ENCODE measurements at places on chromosomes 13 and 19. TPM values are rescaled to one million over a fixed set of nuclear protein-coding genes. Genes with fewer than 3 reads are reported as not detected.
A peak's percentile ranks its signal among the peaks of the same experiment; 100 is the strongest.

CGB5 gene
- total RNA-seq, result not detected

APOC1 gene
- 2,861 TPM for total RNA-seq

ZNF709 gene
- 2.9 TPM for total RNA-seq

ZNF584 gene
- 12.5 TPM for total RNA-seq

OVOL3 gene
- not detected for total RNA-seq

DNA sequence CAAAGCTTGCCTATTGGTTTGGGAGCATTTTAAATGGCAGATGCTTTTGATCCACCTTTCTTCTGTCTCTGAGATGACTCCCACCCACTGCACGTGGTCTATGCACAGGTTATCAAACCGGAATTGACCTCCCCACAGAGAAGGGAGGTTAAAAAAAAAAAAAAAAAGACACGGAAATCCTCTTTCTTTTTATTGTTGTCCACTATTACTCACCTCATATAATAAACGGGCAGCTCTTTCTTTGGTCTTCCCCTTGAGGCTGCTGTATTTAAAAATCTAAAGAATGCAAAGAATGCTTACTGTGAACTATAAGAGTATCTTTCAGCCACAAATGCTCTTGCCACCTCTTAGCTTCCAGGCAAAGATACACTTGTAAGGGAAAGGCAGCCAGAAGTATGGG is 329.7 kb downstream of the NDFIP2 start:
- no peaks in the 10 kb centered on the region for H3K36me3 ChIP-seq
- no peaks in the 10 kb centered on the region for H3K4me1 ChIP-seq
- no peak overlapping the region for H3K27ac ChIP-seq
- no peak overlapping the region for H3K4me3 ChIP-seq
- no peaks in the 10 kb centered on the region for H3K27me3 ChIP-seq
- DNase-seq, result no peak

DNA sequence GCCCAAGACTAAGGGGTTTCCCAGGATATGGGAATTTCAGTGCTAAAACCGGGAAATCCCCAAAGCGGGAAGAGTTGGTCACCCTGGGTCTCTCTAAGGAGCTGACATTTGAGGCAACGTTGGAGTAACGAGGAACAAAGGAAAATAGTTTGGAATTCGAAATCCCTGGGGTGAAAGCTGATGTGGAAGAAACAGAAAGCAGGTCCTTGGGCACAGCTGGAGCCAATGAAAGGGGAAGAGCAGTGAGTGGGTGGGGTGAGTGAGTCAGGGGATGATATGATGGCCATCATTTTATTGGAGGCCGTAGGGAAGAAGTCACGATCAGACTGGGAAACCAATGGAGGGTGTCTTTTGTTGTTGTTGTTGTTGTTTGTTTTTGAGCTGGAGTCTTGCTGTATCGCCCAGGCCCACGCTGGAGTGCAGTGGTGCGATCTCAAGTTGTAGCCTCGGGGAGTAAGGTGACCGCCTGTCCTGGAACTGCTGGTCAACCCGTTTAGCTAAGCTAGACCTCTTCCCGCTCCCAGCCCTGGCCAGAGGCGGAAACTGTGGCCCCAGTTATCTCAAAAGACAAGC is 3.4 kb upstream of the RFX2 start:
- no peaks in the 10 kb centered on the region for H3K27me3 ChIP-seq
- H3K4me1 ChIP-seq, result peaks cover 10% of the 10 kb centered on the region
- no peaks in the 10 kb centered on the region for H3K36me3 ChIP-seq
- no peak for DNase-seq

GRCh38 chr13:50671497-50671850 is 172.0 kb downstream of the DLEU7 start:
- no peaks in the 10 kb centered on the region for H3K27me3 ChIP-seq
- no peaks in the 10 kb centered on the region for H3K36me3 ChIP-seq
- peaks cover 25% of the 10 kb centered on the region for H3K4me1 ChIP-seq
- no peak overlapping the region for H3K4me3 ChIP-seq

- H3K4me1 ChIP-seq, result peaks cover 14% of the 10 kb centered on the region
- no peak overlapping the region for H3K4me3 ChIP-seq
- no peaks in the 10 kb centered on the region for H3K36me3 ChIP-seq
- no peak overlapping the region for H3K27ac ChIP-seq
- no peaks in the 10 kb centered on the region for H3K27me3 ChIP-seq
These were observed 24.9 kb upstream of the DPP9 start for GRCh38 chr19:4748589-4748988.

PLK5 gene
- not detected for total RNA-seq

- DNase-seq, result no peak
- no peak overlapping the region for H3K4me3 ChIP-seq
- H3K36me3 ChIP-seq, result no peaks in the 10 kb centered on the region
- H3K27ac ChIP-seq, result no peak overlapping the region
- no peaks in the 10 kb centered on the region for H3K27me3 ChIP-seq
These were observed 16.3 kb upstream of the GPR183 start for GRCh38 chr13:99323488-99323887.

IGFL3 gene
- total RNA-seq, result not detected

GRCh38 chr19:56367829-56368711 is 25.3 kb downstream of the ZNF582 start:
- H3K36me3 ChIP-seq, result peaks cover 4% of the 10 kb centered on the region
- no peaks in the 10 kb centered on the region for H3K27me3 ChIP-seq
- H3K4me3 ChIP-seq, result no peak overlapping the region
- peak overlapping the region; percentile 64 for H3K27ac ChIP-seq

DNA sequence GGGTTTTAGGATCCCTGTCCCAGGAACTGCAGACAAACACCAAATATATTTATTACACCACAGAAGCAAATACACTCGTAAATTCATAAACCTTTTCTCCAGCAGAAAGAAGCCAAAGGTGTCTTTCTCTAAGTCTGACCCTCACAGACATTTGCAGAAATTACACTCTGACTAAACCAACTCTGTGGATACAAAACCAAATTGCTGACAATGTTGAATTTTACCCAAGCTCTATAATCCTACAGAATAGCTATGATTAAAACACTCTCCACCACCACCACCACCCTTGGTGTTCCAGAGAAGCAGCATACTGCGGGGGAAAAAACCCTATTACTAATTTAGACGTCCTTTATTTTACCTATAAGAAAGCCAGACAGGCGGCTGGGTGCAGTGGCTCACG is 5.2 kb downstream of the ZNF564 start:
- no peak overlapping the region for H3K4me3 ChIP-seq
- peaks cover 13% of the 10 kb centered on the region for H3K4me1 ChIP-seq
- no peak overlapping the region for H3K27ac ChIP-seq
- H3K27me3 ChIP-seq, result no peaks in the 10 kb centered on the region
- peaks cover 4% of the 10 kb centered on the region for H3K36me3 ChIP-seq

ZNF491 gene
- 2.8 TPM for total RNA-seq

DNA sequence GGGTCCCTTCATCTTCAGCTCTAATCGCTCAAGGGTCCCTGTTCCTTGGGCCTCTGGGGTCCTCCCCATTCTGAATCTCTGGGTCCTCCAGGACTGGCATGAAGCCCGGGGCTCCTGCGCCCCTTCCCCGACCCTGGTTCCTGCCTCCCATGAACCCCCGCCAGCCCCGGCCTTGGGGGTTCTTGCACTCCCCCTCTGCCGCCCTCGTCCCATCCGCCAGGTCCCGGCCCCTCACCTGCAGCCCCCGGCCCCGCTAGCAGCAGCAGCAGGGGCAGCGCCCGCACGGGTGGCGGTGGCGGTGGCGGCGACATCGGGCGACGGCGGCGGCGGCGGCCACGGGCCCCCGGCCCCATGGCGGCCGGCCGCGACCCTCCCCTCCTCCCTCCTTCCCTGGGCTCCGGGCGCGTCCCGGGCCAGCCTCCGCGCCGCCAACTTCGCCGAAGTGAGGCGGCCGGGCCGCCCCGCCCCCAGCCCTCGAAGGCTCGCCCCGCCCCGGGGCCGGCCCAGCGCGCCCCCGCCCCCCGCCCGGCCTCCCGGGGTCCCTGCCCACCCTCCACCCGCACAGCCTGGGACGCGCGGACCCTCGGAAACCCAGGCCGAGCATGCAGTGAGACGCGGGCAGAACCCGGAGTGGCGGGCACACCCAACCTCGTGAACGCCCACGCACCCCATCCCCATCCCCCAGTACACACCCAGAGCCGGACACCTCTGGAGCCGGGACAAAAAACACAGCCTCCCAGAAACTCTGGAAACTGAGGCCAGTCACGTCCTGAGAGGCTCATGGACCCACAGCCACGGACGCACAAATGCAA is at the start of gene NOTCH3:
NOTCH3 (minus strand) TSS at position 443 of the 812 bp plus-strand sequence; CDS start at position 353, 90 bp downstream.
- DNase-seq, result no peak
- peak within 1 kb of the TSS; percentile 58 for H3K4me3 ChIP-seq
- H3K4me1 ChIP-seq, result peaks cover 5% of the 10 kb centered on the region
- H3K27me3 ChIP-seq, result peaks cover 31% of the 10 kb centered on the region
- no peaks in the 10 kb centered on the region for H3K36me3 ChIP-seq

RYR1 gene
- total RNA-seq, result 0.90 TPM

ZNF132 gene
- 12.0 TPM for total RNA-seq

Measured in adrenal gland (tissue), 19 donors.